ENCODE measurements at places on chromosomes 4 and X. TPM values are rescaled to one million over a fixed set of nuclear protein-coding genes. Genes with fewer than 3 reads are reported as not detected.

- DNase-seq = no peak
Observed at GRCh38 chrX:118807151-118808017, 16.2 kb upstream of the ZCCHC12 start.

DNA sequence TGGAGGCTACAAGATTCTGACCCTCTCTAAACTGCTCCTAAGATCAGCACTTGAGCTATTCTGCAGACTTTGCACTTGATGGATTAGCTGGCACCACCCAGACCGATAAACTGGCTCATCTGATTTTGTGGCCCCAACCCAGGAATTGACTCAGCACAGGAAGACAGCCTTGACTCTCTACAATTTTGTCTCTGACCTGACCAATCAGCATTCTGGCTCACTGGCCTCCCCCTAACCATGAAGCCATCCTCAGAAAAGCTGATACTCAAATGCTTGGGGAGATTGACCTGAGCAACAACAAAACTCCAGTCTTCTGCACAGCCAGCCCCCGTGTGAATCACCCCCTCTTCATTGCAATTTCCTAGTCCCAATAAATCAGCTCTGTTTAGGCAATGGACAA, 195.4 kb upstream of the PPP1R2C start:
- no peak for DNase-seq

DNA sequence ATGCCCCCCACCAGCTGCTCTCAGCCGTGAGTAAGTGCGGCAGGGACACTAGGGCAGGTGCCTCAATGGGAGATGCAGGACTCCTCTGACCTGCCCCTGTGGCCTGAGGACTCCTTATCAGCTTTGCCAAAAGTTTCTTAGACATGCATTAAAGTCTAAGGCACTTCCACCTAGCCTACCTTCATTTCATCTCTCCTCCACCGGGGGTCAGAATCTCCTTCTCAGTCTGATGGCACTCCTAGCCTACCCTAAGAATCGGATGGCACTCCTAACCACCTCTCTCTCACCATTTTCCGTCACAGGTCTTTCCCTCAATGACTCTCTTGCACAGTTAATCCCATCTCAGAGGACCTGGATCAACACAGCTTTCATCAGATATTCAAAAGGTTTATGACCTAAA, 85.9 kb downstream of the OTC start:
- no peak for DNase-seq

DNA sequence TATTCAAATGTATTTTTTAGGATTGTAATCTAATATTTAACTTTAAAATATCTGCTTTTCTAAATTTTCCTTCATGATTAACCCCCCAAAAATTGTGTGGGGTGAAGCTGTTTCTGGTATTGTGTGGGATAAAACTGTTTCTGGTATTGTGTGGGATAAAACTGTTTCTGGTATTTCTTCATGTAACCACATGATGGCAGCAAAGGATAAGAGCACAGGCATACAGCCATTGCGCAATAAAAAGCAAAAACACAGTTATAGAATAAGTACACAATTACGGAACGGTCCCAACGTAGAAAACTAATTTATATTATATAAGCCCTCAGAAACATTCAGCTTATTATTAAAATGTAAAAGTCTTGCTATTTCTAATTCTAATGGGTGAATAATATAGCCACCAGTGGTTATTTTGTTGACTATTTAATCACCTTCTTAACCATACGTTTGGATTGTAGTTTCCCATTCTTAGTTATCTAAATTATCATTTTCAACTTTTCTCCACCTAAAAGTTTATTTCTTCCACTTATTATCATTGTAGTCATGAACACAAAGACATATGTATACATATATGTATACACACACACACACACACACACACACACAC, 333.9 kb upstream of the FSTL5 start:
- DNase-seq = no peak

- no peak for DNase-seq
Observed at GRCh38 chr4:56099378-56099786, 150.6 kb downstream of the CEP135 start.

DNA sequence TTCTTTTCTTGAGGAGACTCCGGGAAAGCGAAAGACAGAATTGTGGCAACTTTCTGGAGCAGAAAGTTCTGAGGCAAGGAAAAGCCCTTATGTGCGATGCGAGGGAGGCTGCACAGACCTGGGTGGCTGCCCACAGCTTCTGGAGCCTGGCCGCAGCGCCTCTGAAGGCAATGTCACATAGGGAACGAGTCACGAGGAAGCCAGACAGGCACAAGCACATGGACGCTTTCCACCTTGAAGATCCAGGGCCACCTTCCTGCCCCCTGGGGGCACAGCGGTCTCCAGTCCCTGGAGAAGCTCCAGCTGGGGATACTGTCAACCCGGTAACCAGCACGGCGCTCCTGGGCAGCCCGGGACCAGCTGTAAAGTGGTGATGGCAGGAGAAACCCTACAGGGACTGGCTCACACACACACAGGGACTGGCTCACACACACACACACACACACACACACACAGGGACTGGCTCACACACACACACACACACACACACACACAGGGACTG, 69.8 kb downstream of the MTNR1A start:
- no peak for DNase-seq

- DNase-seq = no peak
Observed at GRCh38 chr4:141131723-141132071, 1.6 kb downstream of the RNF150 start.

DNA sequence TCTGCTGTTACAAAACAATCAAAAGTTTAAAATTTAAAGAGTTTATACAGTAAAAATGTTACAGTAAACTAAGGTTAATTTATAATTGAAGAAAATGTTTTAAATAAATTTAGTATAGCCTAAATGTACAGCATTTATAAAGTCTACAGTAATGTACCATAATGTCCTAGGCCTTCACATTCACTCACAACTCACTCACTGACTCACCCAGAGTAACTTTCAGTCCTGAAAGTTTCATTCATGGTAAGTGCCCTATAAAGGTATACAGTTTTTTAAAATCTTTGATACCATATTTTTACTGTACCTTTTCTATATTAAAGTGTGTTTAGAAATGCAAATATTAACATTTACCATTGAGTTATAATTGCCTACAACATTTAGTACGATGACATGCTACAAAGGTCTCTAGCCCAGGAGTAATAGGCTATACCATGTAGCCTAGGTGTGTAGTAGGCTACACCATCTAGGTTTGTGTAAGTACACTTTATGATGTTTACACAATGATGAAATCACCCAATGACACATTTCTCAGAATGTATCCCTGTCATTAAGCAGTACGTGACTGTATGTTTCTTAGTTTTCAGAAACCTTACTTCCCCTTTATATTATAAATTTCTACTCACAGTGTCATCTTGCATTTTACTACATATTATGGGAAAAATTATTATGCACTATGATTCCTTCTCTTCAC, 320.8 kb downstream of the ADAM29 start:
- DNase-seq = no peak

- DNase-seq = no peak
Observed at GRCh38 chr4:2734612-2735011, 21.5 kb downstream of the TNIP2 start.

- no peak for DNase-seq
Observed at GRCh38 chr4:122695226-122695625, 37.3 kb upstream of the BBS12 start.

DNA sequence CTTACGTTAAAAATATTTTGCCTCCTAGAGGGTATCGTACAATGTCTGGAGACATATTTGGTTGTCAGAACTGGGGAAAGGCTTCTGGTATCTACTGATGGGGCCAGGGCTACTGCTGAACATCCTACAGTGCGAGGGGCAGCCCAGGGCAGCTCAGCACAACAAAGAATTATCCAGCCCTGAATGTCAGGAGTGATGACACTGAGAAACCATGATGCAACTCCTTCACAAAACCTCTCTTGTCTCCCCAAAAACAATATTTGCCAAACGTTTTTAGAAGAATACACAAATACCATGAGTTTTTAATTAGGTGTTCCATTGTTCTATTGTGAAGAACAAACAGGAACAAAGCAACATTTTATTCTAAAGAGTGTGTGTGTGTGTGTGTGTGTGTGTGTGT, 43.4 kb upstream of the CLNK start:
- no peak for DNase-seq

DNA sequence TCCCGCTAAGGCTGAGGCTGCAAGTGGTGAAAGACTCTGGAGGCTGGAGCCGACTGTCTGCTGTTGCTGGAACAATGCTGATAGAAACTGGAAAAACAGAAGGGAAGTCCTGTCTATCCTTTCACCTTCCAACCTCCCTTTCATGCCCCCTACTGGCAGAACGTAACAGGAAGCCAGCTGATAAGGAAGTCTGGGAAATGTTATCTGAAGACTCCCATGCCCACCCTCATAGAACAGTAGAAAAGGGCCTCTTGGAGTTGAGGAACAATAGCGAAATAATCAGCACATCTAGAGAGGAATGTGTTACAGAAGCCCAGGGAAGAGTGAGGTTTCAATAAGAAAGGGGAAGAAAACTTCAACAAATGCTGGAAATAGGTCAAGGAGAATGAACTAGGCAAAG, 117.1 kb upstream of the DKK2 start:
- no peak for DNase-seq

DNA sequence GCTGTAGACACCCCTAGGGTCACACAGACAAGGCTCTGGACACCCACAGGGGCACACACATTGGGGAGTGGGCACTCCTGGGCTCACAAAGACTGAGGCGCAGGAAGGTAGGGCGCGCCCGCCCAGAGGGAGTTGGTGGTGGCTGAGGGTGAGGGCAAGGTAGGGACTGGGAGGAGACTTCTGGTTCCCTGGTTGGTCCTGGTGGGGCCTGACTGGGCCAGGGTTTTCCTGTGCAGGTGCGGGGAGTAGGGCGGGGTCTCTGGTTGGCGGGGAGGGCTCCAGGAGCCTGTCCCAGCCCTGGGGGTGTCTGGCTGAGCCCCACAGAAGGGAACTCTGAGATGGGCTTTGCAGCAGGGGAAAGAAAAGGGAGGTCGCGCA, 6.7 kb upstream of the WAS start:
- DNase-seq = no peak

GRCh38 chr4:168755598-168756477, 254.2 kb downstream of the CBR4 start:
- no peak for DNase-seq

- no peak for DNase-seq
Observed at GRCh38 chr4:135538698-135539097, 1337.1 kb upstream of the PABPC4L start.

DNA sequence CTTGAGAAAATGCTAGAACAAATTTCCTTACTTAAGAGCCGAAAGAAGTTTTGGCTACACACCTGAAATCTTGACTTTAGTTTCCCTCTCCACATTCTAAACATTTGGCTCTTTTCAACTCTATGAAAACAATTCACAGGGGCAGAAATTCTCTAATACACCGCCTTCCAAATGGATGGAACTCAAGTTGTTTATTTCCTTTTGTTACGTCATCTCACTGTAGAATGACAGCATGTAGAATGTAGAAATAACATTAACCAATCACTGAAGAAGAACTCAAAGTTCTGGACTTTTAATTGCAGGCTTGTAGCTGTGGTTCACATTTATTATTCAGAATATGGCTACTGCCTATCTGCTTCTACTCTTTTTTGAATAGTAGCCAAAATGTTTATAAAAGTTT, 1.9 kb downstream of the DMP1 start:
- no peak for DNase-seq

GRCh38 chrX:110491846-110492620, 133.4 kb downstream of the RTL9 start:
- peak; percentile 13 for DNase-seq

DNA sequence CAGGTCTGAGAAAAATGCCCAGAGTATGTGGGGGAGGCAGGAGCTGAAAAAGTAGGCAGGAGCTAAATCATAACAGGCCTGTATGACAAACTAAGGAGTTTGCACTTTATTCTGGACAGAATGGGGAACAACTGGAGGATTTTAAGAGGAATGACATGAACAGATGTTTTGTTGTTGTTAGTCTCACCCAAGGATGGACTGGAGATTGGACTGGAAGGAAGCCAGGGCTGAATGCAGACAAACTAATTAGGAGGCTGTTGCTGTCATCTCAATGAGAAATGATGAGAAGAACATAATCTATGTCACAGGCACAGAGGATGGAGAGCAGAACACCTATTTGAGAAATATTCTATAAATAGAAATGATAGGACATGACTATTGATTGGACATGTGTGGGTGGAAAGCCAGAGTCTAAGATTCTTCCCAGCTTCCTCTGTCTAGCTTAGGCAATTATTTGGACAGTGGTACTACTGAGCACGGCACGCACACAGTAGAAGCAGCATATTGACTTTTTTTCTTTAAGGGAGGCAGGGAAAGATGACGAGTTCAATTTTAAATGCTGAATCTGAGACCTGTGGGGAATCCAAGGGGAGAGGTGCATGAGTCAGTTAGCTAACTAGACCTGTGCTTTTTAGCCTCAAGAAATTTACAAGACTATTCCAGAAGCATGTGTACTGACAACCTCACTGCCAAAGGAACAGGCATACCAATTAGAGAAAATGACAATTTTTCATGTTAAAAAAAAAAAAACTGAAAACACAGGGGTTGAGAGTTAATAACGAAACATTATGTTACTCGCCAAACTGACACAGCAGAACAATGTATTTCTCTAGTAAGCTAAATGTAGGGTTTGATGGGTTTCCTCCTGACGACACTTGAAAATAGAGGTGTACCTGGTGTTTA, 963 bp upstream of the USO1 start:
- DNase-seq = no peak

GRCh38 chrX:44017676-44018075, 44.5 kb upstream of the NDP start:
- DNase-seq = no peak

DNA sequence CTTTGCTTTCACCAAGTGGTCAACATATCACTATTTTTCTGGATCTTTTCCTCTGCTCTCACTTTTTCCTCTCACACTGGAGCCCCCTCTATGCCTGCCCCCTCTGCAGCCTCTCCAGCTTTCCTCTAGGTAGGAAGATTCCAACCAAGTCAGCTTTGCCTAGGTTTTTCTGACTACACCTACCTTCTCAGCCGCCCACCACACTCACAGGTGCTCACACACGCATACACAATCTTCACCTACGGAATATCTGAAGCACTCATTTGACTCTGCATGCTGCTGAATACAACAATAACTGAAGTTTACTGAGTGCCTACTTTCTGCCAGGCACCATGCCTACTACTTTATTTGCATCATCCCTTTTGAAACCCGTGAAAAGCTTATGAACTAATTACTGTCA, 328.0 kb downstream of the PPP3CA start:
- no peak for DNase-seq

Gene TNIP2
- 11.4 TPM for total RNA-seq

Gene SMARCA1
- total RNA-seq = 7.5 TPM

Gene CT45A10
- total RNA-seq = not detected

Gene CYLC1
- total RNA-seq = not detected

Gene PTCHD1
- total RNA-seq = not detected

Gene GUCY1A1
- 13.9 TPM for total RNA-seq

Gene CDX4
- total RNA-seq = not detected

Gene PABPC1L2B
- not detected for total RNA-seq

Gene RS1
- total RNA-seq = not detected

Gene MAGEA4
- not detected for total RNA-seq

Measured in pancreas (tissue), 10 donors.